Activated CD4-positive, alpha-beta memory T cell treated with anti-CD3 and anti-CD28 coated beads, Interleukin-2, amount 10 ng/mL, durations not matched to agents 7 days and 5 days (primary cell): ENCODE measurements at places on chromosomes 4 and X.

GRCh38 chrX:109936598-109936997, 66.3 kb upstream of the TMEM164 start:
- DNase-seq: no peak

- DNase-seq: no peak
These were observed 26.7 kb downstream of the OTC start for GRCh38 chrX:38379088-38379487.

DNA sequence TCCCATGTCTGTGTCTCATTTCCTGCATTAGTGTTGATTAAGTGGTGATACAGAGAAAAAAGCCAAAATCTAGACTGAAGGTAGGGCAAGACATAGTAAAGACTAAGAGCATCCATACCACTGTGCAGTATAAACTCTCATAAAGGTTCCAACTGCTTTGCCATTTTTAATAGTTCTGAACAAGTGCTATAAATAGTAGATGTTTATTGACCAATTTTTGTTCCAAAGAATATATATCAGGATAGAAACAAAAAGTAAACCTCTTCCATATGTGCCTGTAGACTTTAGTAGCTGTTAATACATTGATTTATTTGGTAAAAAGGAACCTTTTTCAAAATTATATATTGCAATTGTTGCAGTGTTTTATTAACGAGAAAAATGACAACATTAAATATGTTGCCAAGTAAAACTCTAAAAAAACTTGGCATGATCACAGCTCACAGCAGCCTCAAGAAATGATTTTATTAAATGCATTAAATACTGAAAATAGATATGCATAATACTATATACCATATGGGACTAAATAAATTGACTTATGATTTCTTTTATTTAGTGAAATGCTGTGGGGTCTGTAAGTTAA, 22.3 kb upstream of the AASDH start:
- no peak for DNase-seq

GRCh38 chrX:13463608-13464007, 105.8 kb upstream of the EGFL6 start:
- no peak for DNase-seq

- DNase-seq: no peak
These were observed 881 bp downstream of the LRCH2 start for GRCh38 chrX:115232933-115233496.

- DNase-seq: no peak
These were observed 62.6 kb upstream of the MAGEH1 start for GRCh38 chrX:55389376-55389775.

GRCh38 chr4:3284734-3285557, 7.9 kb upstream of the RGS12 start:
- DNase-seq: no peak

DNA sequence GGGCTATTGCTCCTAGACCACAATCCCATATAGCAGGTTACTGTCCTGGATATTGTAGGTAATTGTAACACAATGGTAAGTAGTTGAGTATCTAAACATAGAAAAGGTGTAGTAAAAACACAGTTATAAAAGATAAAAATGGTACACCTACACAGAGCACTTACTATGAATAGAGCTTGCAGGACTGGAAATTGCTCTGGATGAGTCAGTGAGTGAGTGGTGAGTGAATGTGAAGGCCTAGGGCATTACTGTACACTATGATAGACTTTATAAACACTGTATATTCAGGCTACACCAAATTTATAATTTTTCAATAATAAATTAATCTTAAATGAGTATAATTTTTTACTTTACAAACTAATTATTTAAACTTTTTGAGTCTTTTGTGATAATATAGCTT, 425.7 kb downstream of the PABPC4L start:
- no peak for DNase-seq

DNA sequence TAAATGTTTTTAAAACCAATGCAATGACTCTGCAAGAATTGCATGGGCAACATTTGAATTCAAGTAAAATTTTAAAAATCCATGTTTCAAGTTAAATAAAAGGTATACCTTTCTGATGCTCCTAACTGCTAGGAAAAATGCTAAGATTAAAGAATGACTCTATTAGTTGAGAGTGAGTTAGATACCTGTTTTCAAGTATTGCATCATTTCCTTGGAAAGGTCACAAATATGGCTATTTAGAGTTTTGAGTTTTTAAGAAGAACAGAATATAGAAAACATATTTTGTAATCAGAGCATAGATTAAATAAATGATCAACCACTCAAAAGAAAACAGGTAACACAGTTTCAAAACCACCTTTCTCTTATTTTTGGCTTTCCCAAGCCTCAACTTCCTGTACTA, 18.3 kb upstream of the NPY2R start:
- no peak for DNase-seq

- DNase-seq: no peak
These were observed 177.7 kb upstream of the FSTL5 start for GRCh38 chr4:162341533-162341932.

- DNase-seq: no peak
These were observed 61.3 kb downstream of the NUDT11 start for GRCh38 chrX:51435101-51435500.

GRCh38 chrX:110338935-110339334, 19.7 kb upstream of the RTL9 start:
- DNase-seq: no peak

GRCh38 chr4:152973629-152974467, 37.7 kb downstream of the FHDC1 start:
- no peak for DNase-seq
